ENCODE measurements at places on chromosomes 3 and 15.
A peak's percentile ranks its signal among the peaks of the same experiment; 100 is the strongest.

- no peak for DNase-seq
These were observed 75.9 kb upstream of the ATP2B2 start for GRCh38 chr3:10581251-10581650.

DNA sequence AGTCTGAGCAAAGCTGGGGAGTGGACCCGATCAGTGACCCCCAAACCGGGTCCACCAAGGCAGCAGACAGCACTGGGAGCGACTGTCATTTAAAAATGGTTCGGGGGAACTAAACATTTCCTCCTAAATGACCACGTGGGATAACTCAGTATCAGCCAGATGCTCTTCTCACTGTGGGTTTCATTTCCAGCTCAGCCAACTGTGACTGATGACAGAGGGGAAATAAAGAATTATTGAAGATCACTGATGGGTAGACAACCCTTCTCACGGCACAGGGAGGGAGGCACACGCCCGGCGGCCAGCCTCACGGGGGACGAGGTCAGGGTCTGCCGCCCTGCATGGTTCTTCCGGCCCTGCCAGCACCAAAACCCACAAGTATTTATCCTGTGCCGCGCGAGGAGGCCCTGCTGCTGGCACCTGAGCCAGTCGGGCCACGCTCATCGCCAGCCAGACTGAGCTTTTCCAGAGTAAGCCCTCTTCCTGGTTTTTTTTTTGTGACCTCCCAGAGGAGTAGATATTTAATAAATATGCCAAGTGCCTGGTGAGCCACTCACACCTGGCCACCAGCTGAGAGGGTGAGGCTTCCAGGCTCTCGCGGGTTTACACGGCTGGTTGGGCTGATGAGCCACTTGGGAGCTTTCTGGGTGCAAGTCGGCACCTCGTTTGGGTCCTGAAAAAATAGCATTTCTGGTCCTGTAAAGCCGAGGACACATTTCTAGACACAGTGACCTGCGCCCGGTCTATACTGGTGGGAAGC is 6.2 kb downstream of the MELTF start:
- DNase-seq = peak; percentile 36

GRCh38 chr3:61350782-61351309 is 99.6 kb upstream of the FHIT start:
- no peak for DNase-seq

- DNase-seq = no peak
These were observed 137.7 kb downstream of the LIPC start for GRCh38 chr15:58569455-58569854.

GRCh38 chr15:48029642-48030041 is 91.1 kb upstream of the SLC24A5 start:
- DNase-seq = no peak

DNA sequence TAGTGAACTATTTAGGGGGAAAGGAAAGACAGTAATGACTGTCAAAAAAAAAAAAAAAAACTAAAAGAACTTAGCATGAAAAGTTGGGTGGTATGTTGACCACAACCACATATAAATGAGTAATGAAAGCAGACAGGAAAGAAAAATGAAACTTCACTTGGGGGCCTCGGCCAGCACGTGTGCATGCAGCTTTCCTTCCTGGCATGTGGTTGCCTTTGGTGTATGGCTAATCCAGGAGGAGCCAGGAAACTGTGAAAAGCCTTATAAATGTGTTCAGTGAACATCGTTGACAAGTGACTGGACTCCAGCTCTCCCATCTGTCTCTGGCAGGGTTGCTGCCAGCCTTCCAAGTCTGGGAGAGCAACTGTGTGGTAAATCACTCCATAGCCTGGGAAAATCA is 195.1 kb downstream of the DTWD1 start:
- no peak for DNase-seq

DNA sequence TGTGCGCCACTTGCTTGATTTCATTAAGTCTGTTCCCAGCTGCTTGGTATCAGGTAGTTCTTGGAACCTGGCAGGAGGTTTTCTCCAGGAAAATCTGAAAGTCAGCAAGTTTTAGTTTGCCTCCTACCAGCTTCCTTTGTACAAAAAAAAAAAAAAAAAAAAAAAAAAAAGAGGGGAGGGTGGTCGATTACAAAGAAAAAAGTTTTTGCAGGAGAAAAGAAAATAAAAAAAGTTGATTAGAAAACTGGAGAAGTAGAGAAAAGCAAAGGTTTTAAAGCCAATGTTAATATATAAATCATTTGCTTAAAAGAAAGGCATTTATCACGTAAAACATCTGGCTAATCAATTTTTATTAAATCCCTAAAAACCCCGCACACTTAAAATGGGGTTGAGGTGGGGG is 5.9 kb downstream of the EPHA3 start:
- DNase-seq = no peak

DNA sequence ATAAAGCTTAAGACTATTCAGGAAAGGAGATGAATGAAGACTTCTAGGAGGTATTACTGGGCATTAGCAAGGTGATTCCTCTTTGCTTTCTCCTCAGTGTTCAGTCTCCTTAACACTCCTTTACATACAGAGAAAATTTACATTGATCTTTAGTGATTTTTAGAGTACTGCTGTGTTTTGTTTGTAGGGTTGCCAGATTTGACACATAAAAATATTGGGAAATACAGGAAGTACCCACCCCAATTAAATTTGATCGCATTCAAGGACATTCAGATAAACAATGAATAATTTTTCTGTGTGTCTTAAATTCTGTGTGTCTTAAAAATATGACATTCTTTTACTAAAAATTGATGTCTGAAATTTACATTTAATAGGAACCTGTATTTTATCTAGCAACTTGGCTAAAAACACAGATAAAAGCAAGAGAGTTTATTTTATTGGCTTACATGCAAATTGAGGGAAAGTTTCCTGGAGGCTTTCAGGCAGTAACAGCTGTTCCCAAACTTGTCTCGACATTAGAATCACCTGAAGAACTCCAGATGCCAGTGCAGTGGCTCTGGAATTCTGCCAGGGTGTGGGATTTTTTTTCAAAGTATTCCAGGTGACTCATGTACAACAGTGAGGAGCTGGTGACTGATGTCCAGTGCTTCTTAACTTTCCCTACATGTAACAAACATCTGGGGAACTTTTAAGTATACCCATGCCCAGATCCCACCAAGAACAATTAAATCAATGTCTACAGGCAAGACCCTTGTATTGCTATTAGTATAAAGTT is 23.4 kb upstream of the PLOD2 start:
- no peak for DNase-seq

GRCh38 chr3:172317481-172317880 is 130.8 kb downstream of the GHSR start:
- DNase-seq = no peak
